Smooth muscle cell of the brain vasculature (primary cell): ENCODE measurements at places on chromosomes 13 and 19.
A peak's percentile ranks its signal among the peaks of the same experiment; 100 is the strongest.

DNA sequence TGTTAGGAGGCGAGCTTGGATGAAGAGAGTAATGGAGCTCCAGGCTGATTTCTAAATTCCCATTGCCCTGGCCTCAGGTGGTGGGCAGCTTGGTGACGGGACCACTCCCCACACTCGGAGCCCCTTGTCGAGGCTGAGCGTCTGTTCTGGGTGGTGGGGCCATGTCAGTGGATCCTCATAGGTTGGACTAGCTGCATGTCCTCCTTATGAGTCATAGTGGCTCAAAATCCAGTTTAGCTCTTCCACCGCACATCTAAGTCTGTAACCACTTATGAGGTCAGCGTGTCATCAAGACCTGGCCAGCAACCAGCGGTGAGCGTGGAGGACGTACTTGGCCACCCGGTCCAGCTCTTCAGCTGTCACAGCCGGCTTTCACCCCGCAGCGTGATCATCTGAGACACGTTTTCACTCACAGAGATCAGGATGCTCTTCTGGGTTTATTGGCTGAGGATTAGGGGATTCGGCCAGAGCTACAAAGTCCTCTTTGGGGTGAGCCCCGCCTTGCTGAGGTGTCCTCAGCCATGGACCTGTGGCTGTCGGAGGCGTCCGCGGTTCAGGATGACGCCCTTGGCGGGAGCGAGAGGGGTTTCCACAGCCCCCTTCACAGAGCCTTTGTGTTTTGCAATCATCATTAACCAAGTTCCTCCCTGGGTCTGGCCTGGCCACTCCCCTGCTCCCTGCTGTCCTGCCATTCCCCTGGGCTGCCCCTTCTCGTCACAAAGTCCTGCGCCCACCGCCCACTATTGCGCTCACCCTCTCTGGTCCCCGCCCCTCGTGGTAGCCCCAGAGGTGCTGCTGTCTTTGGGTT, 41.9 kb downstream of the ADPRHL1 start:
- peak; percentile 61 for DNase-seq

GRCh38 chr19:29741776-29742175, 26.7 kb upstream of the C19orf12 start:
- no peak for DNase-seq

DNA sequence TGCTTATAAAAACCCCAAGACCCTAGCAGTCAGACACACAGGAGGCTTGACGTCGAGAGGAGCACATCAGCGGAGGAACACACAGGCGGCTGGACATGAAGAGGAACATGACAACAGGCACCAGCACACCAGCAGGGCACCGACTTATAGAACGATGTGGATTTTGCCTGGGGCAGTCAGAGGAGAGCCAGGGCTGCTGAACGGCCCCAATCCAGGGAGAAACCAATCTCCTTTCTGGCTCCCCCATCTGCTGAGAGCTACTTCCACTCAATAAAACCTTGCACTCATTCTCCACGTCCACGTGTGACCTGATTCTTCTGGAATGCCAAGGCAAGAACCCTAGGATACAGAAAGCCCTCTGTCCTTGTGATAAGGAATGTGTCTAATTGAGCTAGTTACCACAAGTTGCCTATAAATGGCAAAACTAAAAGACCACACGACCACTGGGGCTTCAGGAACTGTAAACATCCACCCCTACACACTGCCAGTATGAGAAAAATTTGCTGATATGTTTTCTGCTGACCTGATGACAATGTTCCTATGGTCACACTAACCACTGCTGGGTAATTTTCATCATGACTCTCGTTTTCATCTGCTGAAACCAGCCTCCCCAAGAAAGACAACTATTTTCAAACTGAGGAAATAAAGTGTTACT, 35.8 kb upstream of the CEACAM21 start:
- DNase-seq, result no peak

DNA sequence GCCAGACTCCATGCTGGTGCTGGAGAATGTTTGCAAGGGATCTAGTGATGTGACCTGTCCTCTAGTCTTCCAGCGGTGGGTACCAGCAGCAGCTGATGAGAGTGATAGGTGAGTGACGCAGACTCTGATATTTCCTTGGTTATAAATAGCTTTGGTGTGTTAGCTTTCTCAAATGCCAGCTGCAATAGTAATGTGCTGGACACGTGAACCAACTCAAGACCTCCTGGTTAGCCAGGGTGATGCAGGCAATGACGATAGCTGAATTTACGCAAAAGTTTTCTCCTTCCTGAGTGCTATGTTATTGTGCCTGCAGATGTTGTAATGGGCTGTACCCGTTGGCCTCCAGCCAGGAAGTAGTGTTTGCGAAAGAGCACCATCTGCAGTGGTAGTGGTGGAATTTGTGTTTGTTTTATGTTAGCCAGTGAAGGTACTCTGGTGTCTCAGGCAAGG, 129.5 kb downstream of the CYSLTR2 start:
- DNase-seq, result peak; percentile 95

GRCh38 chr13:77751513-77752456, 54.3 kb downstream of the SLAIN1 start:
- DNase-seq, result peak; percentile 3

DNA sequence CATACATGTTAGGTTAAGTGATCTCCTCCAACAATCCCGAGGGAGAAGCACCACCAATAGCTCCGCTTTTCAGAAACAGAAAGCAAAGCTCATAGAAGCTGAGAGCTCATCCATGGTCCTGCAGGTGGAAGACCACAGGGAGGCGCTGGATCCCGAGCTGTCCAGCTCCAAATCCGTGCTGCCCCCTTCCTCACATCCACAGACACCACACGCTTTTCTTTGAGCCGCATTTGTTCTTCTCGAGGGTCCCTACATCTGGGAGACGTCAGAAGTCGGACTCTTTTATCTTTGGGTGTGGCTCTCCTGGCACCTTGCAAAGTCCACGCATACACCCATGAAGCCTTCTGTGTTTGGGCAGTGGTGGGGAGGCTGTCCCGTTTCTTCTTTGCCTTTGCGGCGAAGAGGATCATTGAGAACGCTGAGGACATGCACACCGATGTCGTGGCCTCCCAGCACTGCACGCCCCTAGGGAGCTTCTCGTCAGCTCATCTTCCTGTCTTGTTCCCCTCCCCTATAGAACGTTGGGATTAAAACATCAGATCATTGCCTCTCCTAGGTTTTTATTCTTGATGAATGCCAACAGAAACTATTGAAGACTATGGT, 184.8 kb downstream of the TEX29 start:
- no peak for DNase-seq

DNA sequence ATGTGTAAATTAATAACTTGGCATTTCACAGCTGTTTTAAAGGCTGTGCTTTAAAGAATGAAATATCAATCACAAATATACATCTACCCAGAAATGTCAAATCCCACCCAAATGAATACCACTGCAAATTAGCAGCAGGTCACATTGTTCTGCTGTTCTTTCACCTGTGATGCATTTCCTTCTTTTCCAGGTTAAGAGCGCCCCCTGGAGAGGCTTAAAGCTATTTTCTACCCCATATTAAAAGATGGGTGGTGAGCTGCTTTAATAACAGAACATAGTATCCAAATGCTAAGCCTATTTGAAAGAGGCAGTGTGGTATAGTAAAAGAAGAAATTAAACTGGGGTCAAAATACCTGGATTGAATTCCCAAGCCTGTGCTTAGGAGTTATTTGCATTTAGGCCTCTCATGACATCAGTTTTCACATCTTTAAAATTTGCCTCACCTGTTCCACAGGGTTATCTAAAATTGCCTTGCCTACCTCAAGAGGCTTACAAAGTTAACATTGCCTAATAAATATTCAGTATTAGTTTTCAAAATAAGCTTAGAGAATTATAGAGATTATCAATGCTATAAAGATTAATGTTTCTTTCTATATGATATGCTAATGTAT, 396.9 kb upstream of the SLITRK5 start:
- DNase-seq, result peak; percentile 33

DNA sequence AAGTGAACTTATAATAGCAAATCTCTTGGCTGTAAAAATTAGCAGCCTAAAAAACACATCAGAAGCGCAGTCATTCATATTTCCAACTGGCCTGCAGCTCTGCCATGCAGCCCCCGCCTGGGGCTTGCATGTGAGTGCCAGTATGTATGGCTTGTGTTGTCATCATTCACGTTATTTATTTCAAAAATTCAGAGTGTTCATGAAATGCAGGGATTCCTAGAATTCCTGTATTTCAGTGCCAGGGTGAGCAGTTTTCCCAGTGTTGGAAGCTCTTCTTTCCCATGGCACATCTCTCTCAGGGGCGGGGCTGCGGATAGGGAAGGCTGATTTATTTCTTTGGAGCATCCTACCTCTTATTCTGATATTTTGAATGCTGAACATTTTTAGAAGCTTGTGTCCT, 234.6 kb downstream of the FGF9 start:
- no peak for DNase-seq

DNA sequence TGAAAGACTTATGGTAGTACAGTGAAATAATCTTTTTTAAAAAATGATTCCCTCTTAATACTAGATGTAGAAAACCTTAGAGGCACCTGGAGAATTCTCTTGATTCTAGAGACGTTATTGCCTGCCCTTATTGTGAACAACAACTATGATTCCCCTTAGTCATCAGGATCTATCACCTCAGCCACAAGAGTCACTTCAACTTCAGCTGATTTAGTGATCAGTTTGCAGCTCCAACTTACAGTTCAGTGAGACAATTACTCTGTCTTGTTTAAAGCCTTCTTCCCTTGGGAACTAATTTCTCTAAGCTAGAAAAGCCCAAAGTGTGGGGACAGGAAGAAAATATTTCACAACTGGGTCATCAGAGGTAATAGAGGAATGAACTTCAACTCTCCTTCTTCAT, 254.3 kb upstream of the SLITRK1 start:
- no peak for DNase-seq

DNA sequence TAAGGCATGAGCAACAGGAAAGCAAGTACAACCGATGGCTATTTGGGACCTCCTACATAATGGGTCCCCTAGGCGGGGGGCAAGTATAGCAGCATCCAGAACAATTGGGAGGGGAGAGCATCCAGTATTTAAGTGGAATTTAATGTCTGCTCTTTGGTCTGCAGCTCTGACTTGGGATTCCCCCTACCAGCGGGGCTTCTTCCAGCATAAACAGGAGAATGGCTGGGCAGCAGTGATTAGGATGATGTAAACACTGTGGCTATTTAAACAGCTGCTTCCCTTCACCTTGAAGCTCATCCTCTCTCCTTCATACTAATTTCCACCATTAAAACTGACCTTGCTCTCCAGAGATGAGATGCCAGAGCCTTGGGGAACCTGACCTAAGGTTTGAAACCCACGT, 73.9 kb upstream of the OXGR1 start:
- peak; percentile 84 for DNase-seq

- DNase-seq, result no peak
Measured at GRCh38 chr19:33482476-33482875, 39.1 kb downstream of the PEPD start.

DNA sequence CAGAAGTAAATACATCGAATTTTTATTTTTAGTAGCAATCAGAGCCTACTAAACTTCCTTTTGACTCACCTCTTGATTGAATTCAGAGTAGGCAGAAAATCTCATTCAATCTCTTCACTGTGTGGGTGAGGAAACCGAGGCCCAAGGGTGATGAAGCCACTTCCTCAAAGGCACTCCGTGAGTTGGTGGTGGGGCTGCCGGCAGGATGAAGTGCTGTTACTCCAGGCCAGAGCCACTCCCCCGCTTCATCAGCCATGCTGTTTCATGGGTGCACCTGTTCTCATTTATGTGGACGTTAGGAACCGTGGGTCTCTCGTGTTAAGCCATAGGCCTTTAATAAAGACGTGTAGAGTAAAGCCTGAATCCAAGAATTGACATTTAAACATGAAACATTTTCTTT, 13.2 kb downstream of the ING1 start:
- DNase-seq, result no peak

GRCh38 chr13:20416223-20416745, 109.4 kb downstream of the CRYL1 start:
- DNase-seq, result peak; percentile 17

GRCh38 chr19:13839938-13840304, 37.0 kb upstream of the NANOS3 start:
- no peak for DNase-seq

GRCh38 chr19:31676271-31677004, 327.2 kb upstream of the TSHZ3 start:
- DNase-seq, result no peak

GRCh38 chr19:10742476-10742875, 24.6 kb downstream of the DNM2 start:
- DNase-seq, result no peak

- no peak for DNase-seq
Measured at GRCh38 chr13:98576200-98576945, 534 bp downstream of the STK24 start.

DNA sequence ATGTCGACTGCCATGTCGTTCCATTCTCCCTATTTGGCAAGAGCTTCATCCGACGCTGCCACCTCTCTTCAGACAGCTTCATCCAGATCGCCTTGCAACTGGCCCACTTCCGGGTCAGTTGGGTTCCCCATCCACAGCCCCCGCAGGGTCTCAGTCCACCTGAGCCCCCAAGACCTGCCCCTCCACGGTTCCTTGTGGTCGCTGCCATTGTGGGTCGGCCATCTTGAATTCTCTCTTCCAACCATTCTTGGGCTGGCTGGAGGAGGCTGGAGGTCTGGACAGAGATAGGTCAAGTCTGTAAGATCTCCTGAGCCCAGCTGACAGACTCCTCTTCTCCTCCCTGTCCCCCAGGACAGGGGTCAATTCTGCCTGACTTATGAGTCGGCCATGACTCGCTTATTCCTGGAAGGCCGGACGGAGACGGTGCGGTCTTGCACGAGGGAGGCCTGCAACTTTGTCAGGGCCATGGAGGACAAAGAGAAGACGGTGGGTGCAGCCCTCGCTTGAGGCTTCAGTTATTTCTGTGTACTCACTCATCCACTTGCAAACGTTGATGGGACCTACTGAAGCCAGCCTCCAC, 19.5 kb downstream of the CPT1C start:
- DNase-seq, result no peak

GRCh38 chr13:23505007-23505406, 65.2 kb upstream of the TNFRSF19 start:
- DNase-seq, result no peak

- no peak for DNase-seq
Measured at GRCh38 chr19:52110780-52111179, 15.2 kb upstream of the ZNF841 start.

- no peak for DNase-seq
Measured at GRCh38 chr13:80931118-80931517, 590.2 kb upstream of the SPRY2 start.

DNA sequence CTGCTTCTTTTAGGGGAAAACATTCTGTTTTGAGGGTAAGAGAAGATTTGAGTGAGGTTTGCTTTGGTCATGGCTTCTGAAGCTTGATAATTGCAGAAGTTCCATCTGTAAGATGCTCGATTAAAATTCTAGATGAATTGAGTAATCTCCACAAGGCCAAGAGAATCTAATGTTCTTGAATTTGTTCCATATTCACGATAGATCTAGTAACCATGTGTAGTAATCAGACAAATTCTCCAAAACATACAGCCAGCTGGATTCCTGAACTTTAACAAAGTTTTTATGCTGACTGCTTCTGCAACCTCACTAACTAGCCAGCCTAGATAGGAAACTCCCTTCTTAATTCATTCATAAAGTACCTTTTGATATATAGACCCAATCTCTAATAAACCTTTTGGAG, 92.7 kb downstream of the COL4A2 start:
- no peak for DNase-seq

DNA sequence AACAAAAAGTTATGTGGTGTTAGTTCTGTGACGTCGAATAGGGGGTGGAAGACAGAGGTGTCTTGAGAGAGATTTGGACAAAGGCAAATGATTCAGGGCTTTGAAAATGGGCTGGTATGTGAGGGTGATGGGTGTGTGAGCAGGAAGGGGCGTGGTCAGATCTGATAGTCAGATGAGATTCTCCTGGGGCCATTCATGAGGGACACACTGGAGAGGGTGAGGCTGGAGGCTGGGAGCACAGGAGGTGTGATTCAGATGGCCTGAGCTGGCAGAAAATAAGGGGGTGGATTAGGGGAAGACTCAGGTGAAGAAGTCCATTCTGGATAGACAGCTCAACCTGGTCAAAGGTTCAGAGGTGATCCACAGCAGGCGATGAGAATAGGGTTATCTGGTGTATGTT, 28.0 kb downstream of the CYP4F22 start:
- DNase-seq, result no peak
